ENCODE measurements at places on chromosomes 2 and 18. TPM values are rescaled to one million over a fixed set of nuclear protein-coding genes. Genes with fewer than 3 reads are reported as not detected.

GRCh38 chr18:61308795-61309393, 24.3 kb upstream of the CDH20 start:
- no peak for DNase-seq

Gene IL18RAP
- polyA plus RNA-seq: 0.22 TPM

Gene ZNF396
- polyA plus RNA-seq: 6.4 TPM

DNA sequence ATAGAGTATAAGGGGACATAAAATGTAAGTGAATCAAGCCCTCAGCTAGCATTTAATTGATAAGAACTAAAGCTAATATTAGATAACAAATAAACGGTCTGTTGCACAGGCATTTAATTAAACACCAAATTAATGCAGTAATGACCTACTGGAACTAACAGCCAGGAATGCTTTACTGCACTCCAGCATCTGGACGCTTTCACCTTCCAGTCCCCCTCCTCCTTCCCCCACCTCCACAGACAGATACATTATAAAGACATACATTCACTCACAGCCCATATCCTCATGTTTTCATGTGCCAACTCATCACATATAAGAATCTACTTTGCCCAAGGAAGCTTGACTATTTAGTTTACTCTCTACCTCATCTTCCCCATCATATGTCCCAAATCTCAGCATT, 337.4 kb upstream of the PIK3C3 start:
- DNase-seq: no peak

GRCh38 chr18:35390951-35391700, 14.0 kb upstream of the ZNF396 start:
- no peak for DNase-seq

- DNase-seq: no peak
These were observed 452.8 kb upstream of the VWC2L start for GRCh38 chr2:213958086-213958485.

DNA sequence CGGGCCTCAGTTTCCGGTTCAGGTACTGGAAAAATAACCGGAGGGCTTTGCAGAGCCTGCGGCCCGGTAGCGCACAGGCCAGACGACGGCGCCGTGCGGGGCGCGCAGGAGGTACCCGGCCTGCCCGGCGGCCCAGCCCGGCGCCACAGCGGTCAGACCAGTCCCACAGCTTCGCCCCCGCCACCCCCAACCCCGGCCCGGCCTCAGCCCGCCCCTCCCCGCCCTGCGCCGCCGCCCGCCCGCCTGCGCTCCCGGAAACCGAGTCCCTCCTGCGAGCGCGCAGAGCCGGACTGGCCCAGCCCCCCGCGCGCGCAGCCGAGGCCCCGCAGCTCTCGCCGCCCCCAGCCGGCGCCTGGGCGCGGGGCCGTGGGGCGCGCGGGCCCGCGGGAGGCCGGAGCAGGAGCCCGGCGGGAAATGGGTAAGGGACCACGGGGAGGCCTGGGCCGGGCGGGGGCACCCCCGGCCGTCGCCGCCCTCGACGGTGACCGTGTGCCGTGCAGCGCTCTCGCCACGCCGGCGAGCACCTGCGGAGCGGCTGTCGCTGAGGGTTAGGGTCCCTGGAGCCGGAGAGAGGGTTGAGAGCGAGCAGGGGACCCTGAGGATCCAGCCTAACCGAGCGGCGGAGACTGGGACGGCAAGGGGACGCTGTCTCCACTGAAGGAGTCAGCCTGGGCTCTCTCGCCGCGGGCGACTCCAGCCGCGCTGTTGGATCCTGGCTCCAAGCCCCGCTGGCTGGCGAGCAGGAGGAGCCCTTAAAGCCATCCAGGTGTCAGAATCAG, 16.5 kb upstream of the PSD4 start:
- DNase-seq: no peak

DNA sequence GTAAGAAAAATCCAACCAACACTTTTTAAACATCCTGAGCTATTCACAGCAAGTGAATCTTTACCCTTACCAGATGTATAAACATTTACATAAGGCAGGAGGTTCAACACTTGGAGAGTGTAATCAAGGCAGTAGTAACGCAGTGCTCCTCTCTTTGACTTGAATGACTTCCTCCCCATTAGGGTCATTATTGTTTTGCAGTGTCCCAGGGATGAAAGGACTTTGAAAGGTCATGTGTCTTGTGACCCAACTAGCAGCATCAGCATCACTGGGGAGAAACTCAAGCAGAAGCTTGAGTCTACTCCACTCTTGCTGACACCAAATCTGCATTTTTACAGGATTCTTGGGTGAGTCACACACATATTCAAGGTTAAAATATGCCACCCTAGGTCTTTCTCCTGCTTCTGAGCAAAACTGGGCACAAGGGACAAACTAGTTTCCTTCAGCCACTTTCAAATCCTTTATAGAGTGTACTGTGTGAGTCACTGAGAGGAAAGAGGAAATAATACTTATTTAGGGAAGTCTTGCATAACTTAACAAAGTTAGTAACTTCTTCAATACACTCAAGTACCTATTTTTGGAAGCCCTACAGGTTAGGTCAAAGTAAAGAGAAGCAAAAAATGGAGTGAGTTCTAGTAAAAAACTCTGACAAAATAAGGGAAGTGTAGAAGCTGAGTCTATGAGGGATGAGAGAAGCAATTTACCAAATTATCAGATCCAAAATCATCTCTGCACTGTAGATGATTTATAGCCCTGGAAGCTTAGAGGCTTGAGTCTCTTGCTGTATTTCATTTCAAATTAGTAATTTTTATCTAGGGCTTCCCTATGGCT, 51.0 kb upstream of the EML4 start:
- no peak for DNase-seq

Gene HOXD3
- 23.3 TPM for polyA plus RNA-seq

- no peak for DNase-seq
These were observed 57.5 kb upstream of the AGPS start for GRCh38 chr2:177334940-177335543.

DNA sequence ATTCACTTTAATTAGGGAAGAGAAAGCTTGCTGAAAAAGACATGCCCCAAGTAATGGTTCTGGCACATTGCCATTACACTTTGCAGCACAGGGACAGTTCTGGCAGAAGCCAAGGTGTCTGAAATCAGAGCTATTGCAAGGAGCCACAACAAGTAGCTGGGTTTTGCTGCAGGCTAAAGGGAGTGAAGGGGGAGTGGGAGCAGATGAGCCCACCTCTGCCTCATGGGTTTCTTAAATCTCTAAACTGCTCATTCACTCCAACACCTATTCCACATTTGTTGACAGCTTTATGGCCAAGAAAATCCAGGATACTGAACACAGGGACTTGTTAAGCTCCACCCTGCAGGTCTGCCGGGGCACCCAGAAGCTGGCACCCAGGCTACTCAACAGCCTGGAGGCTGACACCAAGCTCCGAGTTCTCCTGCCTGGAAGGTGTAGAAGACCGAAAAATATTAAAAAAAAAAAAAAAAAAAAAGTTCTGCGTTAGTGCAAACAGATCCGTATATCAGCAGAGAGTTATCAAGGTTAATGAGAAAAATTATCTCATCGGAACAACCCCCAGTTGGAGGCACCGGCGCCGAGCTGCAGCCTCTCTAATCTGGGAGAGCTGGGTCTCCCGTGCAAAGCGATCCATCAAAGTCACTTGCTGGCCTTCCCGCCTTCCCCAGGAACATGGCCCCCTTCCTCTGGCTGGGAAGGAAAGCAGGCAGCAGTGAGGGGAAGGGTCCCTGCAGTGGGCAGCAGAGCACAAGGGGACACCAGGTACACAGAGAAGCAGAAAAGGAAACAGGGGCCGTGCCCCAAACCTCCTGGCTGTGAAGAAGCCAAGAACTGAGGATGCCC, 123.7 kb downstream of the HNMT start:
- peak; percentile 14 for DNase-seq

DNA sequence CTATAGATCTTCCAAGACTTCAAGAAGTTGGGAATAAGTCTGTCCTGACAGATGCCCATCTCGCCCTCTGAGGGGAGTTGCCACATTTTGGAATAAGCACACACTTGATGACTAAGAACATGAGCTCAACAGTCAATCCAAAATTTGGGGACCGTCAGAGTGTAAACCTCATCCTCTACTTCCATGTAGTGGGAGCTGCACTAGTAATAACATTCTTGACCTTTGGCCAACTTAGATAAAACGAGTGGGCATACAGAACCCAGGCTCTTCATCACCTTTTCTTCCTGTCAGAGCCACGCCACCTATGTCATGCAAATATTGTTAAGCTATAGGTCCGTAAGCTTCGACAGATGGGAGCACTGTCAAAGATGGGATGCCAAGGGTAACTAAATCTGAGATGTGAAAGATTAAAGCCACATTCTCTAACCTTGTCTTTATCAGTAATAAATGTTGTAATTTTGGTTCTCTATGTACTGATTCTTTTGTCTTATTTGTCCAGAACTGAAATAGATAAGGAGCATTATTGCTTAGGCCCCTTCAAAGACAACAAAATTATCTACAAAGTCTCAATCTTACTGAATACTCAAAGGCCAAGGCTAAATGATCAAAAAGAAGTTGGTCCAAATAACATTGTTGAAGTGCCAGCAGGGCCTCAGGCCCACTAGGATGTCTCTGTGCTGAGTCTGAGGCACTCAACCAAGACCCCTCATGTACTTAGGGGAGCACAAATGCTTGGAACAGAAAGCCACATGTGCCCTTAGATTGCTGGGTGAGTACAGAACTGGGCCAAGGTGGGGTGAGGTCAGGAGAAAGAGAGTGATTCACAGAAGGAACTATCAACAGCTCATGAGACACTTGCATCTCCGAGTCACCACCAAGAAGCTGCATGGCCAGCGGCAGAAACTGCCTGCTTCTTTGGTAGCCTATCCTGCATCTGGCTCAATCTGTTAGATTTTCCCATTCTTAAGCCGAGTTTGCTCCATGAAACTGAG, 15.0 kb downstream of the CDH2 start:
- no peak for DNase-seq

Gene MC5R
- 0.24 TPM for polyA plus RNA-seq

DNA sequence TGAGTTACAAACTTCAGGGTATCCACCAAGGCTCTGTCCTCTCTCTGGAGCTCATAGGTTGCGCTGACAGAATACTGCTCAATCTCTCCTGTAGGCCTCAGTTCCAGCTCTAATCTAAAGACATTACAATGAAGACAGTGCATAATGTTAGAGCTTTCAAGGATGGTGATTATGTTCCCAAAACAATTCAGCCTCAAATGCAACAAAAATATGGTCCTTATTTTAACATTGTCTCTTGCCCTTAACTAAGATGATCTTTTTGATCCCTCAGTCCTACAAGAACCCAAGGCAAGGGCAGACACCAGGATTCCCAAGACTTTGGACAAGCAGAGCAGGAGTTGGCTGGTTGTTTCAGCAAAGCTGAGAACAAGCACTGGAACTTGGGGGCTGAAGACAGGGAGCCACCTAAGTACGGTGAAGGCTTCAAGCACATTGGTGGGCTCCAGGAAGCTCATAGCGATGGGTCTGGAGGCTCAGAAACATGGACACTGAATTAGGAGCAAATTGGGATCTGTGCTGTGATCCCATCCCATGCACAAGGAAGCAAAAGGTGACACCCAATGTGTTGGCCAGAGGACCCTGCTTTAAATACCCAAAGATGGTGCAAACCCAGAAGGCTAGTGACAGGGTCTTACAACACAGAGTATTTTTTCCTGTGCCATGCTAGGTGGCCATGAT, 24.7 kb downstream of the APOB start:
- no peak for DNase-seq

GRCh38 chr18:23146861-23147469, 11.7 kb downstream of the CABLES1 start:
- no peak for DNase-seq

Data from left renal pelvis (tissue), 4 donors.